Iris pigment epithelial cell (primary cell): ENCODE measurements at places on chromosomes 5 and 9.
A peak's percentile ranks its signal among the peaks of the same experiment; 100 is the strongest.

DNA sequence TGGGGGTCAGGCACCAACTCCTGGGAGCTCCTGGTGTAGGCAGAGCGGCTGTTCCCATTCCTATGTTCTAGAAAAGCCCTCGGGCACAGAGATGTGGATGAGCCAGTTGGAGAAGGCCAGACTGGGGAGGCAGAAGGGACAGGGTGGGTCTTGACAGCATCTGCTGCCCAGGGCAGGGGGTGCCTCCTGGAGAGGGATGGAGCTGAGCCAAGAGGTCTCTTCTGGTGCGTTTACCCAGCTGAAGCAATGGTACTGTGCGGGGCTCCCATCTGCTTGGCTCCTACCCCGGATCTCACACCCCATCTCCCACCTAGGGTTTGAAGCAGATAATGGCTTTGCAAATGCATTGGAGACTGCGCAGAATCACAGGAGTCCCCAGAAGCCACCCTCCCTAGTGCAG, 41.3 kb downstream of the SHB start:
- no peak for DNase-seq

GRCh38 chr9:134875371-134875770, 5.2 kb upstream of the FCN2 start:
- no peak for DNase-seq

DNA sequence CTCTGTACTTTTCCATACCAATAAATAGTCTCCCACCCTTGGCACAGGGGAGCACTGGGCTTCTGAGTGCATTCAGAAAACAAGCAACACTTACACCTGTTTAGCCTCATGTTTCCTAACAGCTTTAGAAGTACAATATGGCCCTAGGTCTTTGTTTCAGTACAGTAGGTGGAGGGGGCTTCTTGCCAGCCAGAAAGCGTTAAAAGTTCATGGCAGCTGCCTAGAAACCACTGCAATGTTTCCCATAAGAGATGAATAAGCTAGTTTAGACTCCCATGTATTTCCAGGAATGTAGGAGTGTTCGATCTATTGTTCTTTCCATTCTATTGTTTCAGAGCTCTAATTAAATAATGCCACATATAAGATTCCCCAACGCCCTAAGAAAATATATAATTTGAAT, 444.8 kb downstream of the ARHGEF28 start:
- DNase-seq = no peak

- DNase-seq = no peak
Measured at GRCh38 chr9:27431543-27432147, 92.4 kb upstream of the IFNK start.

DNA sequence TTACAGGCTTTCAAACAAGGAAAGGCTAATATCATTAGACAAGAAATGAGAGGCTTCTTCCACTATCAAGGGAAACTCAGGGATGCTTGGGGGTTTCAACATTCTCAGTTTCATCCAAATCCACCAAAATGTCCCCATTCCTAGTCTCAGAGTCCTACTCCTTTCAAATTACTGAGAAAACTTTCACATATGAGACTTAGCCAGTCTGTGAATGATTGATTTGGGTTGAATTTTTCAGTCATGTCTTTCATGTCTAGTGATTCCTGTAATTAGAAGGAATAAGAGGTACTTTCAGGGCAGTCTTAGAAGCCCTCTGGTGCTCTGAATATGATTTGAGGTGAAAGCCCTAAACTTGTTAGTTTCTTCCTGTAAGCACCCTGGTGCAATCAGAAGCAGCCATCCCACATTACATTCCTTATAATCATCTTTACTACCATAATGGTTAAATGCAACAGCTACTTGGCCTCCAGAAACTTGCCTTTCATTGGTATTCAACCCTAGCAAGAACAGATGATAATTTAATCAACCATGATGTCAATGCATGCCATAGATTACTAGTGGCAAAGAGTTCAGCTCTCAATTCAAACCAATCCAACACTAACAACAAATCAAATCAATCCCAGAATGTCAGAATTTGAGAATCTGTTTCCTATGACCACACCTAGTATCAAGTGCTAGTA, 50.7 kb upstream of the RIC1 start:
- DNase-seq = peak; percentile 29

GRCh38 chr5:122907276-122907675, 61.9 kb downstream of the SNX24 start:
- peak; percentile 45 for DNase-seq

GRCh38 chr5:91535499-91535898, 152.4 kb upstream of the ARRDC3 start:
- no peak for DNase-seq

DNA sequence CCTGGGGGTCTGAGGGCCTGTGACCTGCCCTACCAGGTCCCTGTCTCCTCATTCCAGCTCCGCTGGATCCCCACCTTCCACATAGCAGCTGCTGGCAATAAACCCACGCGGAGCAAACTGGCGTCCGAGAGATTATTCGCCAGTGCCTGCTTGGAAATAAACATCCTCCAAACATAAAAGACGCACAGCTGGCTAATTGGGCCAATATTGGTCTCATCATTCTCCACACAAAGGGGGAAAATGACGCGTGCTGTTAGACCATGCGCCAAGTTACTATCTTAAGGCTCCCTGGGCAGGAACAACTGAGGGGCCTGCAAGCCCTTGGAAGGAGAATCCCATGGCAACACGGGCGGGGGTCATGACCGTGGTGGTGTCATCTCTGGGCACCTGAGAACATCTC, 73.3 kb upstream of the SARDH start:
- DNase-seq = no peak

GRCh38 chr9:134326724-134327601, 708 bp downstream of the RXRA start:
- DNase-seq = peak; percentile 53

DNA sequence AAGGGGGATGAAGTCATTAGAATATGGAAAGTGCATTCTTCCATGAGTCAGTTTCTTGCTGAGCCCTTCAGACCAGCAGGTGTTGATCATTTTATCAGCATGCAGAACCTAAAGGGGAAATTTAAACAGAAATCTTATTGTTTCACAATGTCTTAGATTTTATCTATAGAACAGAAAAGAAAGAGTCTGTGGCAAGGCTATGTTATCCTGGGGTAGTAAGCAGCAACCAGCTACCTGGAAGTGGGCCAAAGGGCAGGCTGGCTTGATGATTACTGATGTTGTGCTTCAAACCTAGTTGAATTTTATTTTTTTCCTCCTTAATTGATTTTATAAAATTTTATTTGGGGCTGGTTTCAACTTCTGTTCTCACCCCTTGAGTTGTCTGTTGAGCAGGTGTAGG, 101.5 kb downstream of the LRRC70 start:
- DNase-seq = no peak

DNA sequence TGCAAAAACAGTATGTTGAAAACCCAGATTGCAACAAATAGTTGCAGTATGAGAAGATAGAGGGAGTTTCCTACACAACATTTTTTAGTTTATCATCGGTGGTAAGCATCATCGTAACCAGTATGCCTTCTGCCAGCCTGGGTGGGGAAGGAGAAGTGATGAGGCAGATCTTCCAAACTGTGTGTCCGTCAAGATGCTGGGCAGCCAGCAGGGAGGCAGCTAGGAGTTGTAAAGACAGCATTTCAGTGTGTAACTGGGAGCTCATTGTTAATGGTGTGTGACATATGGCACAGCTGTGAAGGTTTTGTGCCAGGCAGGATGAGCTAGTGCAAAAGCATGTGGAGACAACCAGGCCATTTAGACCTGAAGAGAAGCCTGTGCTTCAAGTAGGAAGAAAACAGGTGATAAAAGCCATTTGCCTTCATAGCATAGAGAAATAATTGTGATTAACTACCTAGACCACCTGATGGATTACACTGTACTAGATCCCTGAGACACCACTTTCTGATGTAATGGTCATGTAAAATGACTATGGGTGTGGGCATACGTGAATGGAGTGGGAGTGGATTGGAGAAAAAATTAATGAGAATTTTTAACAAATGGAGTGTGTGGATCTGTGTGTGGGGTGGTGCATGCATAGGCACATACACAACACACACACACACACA, 347.0 kb upstream of the ADAMTSL1 start:
- no peak for DNase-seq

DNA sequence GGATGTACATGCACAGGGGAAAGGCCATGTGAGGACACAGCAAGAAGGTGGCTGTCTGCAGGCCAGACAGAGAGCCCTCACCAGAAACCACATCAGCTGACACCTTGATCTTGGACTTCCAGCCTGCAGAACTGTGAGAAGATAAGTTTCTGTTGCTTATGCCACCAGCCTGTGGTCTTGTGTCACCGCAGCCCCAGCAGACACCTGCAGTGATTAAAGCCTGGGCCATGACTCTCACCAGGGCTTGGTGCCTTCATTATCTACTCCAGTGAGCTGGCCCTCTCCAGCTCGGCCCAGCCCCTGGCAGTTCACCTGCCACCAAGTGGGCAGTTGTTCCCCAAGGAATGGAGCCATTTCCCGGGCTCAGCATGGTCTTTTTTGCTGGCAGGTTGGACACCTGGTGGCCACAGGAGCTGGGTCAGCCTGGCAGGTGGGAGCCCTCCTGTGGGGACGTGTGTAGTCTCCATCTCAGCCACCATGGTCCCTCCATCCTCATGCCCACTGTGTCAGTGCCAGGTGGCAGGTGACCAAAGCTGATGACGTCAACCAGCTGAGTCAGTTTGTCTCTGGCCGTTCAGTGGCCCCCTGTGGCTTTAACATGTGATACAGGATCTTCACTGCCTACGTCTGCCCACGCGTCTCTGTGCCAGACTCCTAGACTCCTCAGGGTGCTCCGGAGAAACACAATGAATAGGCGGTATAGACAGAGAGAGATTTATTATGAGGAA, 99.9 kb upstream of the PPP1R26 start:
- DNase-seq = no peak

DNA sequence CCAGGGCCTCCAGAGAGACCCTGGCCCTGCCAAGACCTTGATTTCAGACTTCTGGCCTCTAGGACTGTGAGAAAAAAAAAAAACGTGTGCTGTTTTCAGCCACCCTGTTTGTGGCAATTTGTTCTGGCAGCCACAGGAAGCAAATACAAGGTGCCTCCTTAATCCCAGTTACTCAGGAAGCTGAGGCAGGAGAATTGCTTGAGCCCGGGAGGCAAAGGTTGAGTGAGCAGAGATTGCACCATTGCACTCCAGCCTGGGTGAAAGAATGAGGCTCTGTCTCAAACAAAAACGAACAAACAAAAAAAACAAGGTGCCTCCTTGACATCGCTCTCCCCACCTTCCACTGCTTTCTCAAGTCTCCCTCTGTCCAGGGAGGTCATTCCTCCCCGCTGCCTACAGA, 98.0 kb downstream of the GABBR2 start:
- peak; percentile 33 for DNase-seq

DNA sequence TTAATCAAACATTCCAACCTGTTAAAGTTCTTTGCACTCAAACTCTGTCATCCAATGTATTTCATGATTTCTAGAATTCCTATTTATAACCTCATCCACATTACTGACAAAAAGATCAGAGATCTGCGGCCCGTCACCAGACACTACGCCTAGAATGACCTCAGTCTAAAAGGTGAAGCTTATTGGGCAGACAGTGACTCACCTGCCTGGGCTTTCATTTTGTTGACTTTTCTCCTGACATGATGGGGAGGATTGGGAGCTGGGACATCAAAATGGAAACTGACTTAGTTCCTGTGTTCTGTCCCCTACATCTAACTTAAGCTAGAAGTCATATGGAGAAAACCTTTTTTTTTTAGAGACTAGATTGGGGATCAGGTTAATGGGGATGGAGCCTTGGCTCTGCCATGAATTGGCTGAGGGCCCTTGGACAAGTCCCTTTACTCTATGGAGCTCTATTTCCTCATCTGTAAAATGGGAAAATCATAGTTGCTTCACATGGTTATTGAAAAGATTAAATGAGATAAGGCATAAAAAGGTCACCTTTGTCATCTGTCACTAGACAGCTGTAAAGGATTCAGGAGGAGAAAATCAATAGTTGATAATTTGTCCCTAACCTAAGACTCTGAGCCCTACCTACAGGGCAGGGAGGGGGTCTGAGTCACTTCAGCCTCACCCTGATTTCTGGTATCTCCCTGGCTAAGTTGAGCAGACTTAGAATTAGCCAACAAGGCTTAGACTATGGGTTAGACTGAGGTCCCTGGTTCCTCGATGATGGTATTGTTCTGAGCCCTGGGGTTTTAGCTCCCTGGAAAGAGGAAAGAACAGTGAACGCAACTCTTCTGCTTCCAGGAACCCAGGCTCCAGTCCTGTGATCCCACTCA, 224.8 kb upstream of the TBC1D2 start:
- peak; percentile 47 for DNase-seq

DNA sequence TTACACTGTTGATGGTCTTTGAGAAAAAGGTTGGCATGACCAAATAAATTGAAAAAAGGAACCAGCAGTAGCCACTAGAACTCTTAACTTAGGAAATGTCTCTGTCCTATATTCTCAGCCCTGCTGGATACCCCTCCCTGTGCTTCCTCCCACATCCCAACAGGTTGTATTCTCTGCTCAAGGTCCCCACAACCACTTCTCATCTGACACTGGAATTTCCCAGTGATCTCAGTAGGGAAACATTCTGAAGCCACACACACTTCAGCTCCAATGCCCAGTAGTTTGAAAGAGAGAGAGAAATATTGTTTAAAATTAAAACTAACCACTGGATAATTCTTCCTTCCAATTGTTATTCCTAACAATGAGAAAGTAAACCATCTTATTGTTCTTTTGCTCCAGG, 30.0 kb upstream of the NREP start:
- no peak for DNase-seq

DNA sequence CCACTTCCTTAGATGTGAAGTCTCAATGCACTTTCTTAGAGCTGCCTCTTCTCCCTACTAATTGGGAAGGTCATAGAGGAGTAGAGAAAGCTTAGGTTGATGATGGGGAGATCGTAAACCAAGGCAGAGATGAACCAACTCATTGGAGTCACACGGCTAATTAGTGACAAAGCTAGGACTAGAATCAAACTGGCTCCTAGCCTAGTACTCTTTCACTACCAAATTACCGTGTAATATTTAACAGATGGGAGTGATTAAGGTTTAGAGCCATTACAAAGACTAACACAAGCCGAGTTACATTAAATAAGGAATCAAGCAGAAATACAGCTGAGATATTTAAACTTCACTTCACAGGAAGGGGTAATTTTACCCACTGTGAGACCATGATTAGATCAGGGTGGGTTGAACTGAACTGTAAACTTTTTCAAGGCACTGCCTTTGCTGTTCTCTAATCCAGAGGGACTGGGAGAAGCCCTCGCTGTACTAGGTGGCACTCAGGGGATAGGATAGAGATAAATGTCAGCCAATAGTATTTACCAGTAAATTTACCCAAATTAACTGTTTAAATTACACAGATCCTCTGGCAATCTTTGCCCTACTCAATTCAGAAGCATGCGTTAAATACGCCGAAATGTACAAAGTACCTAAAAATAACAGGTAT, 166.4 kb upstream of the PIK3R1 start:
- DNase-seq = no peak

- no peak for DNase-seq
Measured at GRCh38 chr9:137365552-137366444, 57.2 kb downstream of the EXD3 start.
